AG09309 (cell line): ENCODE measurements at places on chromosomes 12 and 14.

GRCh38 chr12:1603269-1603993 lies 9.1 kb upstream of the FBXL14 start:
- DNase-seq = no peak

GRCh38 chr12:106583242-106584103 lies 669 bp downstream of the RFX4 start:
- no peak for DNase-seq

- DNase-seq = no peak
These were observed 42.6 kb upstream of the SYCP3 start for GRCh38 chr12:101781834-101782233.

GRCh38 chr12:107435520-107435919 lies 250.1 kb upstream of the PWP1 start:
- DNase-seq = no peak

- no peak for DNase-seq
These were observed 520.7 kb downstream of the NRXN3 start for GRCh38 chr14:78690836-78691235.

- DNase-seq = no peak
These were observed 113.9 kb downstream of the KIF21A start for GRCh38 chr12:39329018-39329417.

GRCh38 chr12:93954166-93955112 lies 193.9 kb upstream of the PLXNC1 start:
- no peak for DNase-seq

- no peak for DNase-seq
These were observed 1046.9 kb upstream of the FLRT2 start for GRCh38 chr14:84483072-84483420.

- no peak for DNase-seq
These were observed 809 bp downstream of the PRKD1 start for GRCh38 chr14:29926701-29927375.

DNA sequence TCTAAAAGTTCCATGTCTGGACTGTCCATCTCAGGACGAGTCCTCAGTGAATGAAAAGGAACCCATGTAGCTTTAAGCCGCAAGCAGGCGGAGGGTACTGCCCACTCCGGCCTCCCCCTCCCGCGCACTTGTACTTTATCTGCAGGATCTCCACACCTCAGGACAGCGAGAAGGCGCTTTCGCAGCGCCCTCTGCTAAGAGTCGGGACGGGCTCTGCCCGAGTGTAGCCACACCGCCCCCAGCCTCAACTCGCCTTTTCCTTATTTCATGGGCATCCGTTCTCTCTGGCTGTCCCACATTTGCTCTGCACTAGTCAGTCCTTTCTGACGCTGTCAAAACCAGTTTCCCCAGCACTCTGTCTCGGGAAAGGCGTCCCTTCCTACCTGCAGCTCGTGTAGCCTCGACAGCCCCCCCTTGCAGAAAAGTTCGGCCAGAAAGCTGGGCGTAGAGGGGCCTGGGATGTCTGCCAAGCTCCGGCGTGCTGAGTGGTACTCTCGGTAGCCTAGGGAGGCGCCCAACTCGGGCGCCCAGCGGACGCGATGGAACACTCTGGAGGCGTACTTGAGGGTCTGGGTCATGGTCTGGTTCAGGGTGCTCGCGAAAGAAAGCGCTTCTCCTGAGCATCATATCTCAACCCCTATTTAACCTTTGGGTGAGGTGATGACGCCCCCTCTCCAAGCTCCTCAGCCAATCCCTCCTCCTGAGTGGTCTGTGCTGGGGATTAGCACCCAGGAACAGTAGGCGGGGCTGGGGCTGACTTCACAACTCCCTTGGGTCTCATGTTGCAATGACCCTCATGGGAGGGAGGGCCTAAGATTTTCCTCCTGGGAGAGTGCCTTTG lies at the start of gene CYP27B1:
CYP27B1 (minus strand) TSS at position 615 of the 841 bp plus-strand sequence; CDS start at position 578, 37 bp downstream.
- DNase-seq = no peak

- no peak for DNase-seq
These were observed 7.8 kb upstream of the DYNLL1 start for GRCh38 chr12:120488057-120488640.

- DNase-seq = no peak
These were observed 71.4 kb upstream of the GPR68 start for GRCh38 chr14:91315844-91316267.

DNA sequence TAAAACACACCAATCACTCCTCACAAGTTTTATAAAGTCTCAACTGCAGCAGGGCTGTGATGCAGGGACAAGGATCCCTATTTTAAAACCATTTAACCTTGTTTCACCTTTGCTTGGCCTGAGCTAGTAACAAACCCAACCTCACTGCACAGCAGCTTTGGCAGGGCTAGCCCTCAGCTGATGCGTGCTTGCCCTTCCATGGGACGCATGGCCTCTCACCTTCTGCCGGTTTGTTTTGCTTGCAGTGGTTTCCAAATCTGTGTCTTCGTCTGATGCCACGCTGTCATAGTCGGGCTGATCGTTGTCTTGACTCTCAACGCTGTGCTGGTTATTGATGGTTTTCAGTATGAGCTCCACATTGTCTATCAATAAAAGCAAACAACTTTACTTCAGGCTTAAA lies 43.3 kb downstream of the GIT2 start:
- DNase-seq = no peak

GRCh38 chr14:63026491-63026890 lies 18.8 kb downstream of the KCNH5 start:
- DNase-seq = no peak

- DNase-seq = no peak
These were observed 411.4 kb upstream of the LMO3 start for GRCh38 chr12:17017402-17017801.

GRCh38 chr12:129959889-129960288 lies 56.1 kb upstream of the TMEM132D start:
- no peak for DNase-seq

DNA sequence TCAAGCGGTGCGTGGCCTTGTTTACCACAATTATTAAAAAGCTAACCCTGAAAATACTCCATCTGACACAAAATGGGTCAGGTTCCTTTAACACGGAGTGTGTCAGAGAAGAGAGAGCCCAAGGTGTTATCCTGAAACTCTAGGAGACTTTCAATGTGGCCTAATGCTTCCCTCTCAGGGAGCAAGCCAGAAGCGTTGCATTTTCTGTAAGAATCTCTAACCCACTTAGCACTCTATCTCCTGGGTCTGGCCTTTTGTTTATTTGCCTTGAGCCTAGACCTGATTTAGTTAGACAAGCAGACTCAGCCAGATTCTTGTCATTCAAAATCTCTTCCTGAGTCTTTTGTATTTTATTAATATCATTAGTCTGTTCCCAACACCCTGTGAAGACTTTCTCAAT lies 184.0 kb upstream of the SYT1 start:
- no peak for DNase-seq

DNA sequence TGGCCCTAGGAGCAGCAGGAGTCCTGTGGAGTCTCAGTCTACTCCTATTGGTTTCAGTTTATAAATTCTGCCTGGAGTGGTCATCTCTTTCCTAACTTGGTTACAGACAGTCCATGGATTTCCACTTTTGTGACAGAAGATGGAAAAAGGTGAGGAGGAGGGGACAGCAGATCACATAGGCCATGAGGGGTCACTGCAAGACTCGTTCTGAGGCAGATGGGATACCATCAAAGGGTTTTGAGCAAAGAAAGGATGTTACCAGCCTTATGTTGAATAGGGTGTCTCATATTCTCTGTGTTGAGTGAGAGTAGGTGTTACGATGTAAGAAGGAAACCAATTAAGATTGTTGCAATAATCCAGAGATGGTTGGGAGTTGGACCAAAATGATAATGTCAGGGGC lies 15.3 kb downstream of the PDE3A start:
- no peak for DNase-seq

- DNase-seq = no peak
These were observed 4.9 kb downstream of the CFAP73 start for GRCh38 chr12:113154351-113154973.

GRCh38 chr12:1481906-1482305 lies 112.5 kb downstream of the FBXL14 start:
- no peak for DNase-seq

DNA sequence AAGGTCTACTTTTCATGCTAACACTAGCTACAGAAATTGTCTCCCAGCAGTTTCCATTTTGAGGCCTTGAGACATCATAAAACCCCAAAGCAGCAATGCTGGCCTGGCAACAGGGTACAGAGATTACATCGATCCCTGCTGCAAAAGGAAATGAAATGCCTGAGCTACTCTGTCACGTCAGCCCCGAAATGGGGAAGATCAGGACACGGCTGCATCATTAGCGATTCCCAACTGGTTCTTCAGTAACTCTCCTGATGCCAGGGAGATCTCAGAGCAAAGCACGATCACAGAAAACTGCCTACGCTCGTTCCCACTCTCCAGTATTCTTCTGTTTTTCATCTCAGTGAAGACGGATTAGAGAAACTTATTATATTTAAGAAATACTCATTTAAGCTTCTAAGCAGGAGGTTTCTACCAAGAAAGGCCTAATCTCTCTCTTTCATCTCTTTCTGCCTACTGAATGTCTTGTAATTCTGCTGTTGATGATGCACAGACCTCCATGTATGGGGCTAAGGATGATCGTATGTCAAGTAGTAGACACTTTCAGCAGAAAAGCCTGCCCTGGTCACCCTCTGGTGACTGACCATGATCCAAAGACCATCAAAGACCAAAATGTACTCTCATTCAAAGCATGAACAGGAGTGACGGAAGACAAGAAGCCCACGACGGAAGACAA lies 168.5 kb downstream of the RIMBP2 start:
- DNase-seq = no peak

DNA sequence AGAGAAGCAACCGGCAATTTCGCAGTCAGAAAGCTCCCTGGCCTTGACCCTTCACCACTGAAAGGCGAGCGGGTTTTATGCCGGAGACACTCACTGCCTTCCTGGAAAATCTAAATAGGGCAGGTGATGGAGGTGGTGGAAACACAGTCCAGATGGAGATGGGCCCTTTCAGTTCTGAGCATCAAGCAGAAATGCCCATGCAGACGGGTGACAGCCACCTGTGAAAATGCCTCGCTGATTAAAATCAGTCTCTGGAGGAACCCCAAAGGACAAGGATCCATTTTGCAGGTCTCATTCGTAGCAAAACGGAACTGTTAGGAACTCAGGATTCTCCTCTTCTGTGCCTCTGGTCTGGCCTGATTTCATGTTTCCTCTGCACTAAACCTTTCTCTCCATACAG lies 74.2 kb downstream of the FZD10 start:
- DNase-seq = no peak

- DNase-seq = no peak
These were observed 32.8 kb upstream of the TOMM20L start for GRCh38 chr14:58362798-58363412.

DNA sequence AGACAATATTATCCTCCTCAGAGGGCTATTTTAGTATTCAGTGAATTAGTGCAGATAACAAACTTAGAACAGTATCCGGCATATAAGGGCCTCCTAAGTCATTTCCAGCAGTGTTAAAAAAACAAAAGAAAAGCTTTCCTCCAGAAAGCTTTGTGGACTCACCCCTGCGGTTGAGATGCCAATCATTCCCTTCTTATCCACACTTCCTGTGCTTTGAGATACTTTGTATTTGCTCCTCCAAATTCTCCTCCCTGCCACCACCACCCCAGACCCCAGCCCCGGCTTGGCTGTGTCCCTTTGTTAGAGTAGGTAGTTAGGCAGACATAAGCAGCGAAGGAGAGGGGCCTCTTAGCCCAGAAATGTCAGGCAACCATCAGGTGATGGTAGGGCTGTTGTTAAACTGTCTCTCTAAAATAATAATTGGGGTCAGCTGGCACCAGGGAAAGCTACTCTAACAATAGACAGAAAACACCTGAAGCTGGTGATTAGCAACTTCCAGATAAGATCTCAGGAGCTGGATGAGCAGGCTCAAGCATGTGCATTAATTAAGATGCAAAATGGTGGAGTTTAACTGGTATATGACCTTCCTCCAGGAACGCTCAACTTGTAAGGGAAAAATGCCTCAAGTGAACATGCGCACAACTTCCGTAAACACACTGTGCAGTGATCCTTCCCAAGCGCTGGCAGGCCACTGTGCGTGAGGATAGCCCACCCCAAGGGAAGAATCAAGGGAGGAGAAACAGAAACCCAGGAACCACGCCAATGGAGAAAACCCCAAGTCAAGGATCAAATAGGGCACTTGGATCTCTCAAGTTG lies 152.1 kb upstream of the EEA1 start:
- no peak for DNase-seq

DNA sequence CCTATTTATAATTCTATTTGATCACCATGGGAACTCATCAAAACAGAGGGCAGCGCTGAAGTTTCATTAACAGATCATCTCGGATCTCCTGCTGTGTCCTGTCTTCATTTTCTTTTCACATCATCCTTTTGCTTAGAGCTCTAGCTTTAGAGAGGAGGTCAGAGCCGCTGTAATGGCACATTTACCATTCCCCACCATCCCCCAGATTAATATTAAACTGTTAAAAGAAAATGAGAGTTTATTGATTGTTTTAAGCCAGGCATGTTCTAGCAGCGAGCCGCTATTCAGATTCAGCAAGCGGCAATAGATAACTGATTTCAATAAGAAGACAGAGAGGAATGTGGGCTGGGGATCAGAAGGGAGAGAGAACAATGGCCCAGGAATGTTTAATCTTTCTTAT lies 308.8 kb downstream of the EGLN3 start:
- no peak for DNase-seq

DNA sequence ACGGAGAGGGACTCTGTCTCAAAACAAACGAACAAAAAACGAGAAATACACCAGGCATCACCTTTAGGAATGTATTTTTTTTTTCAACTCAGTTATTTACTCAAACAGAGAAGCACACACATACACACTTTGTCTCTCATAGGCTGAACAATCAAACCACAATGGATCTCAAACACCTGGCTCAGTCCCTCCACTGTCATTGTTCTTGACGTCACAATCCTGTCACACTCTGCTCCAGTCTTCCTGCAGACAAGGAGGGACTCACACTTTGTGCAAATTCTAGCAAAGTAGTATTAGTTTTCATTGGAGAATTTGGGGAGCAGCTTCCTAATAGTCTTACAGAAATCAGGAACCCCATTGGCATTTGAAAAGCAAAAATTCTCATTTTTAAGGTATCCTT lies 727.8 kb downstream of the BCL11B start:
- DNase-seq = no peak

DNA sequence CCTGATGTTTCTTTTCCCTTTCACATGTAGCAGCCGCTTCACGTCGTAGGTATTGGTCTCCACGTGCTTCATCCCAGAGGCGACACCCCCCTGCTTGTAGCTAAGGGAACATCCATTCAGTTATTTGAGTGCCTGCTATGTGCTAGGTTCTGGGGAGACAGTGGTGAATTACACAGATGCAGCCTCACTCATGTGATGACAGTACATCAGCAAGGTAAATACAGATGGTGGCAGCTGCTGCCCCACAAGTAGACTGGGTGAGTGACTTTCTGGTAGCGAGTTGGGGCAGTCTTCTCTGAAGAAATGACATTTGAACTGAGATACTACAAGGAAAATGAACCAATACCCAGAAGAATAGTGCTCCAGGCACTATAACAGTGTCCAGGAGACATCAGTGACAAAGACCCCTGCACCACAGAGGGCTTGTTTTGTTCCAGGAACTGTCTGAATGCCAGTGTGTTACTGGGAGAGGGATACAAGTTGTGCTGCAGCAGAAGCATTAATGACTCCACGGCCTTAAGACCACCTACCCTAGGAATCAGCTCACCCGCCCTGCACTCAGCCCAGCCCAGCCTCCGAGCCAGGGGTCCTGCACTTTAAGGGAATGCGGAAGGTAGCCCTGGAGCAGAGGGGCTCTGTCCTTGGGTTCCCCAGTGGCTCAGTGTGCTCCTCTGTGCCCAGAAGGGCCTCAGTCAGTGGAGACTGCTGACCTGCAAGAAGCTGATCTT lies 7.3 kb downstream of the AVIL start:
- no peak for DNase-seq

- no peak for DNase-seq
These were observed 1.7 kb upstream of the SELPLG start for GRCh38 chr12:108635201-108635996.
